ENCODE measurements at places on chromosomes 6 and 20. TPM values are rescaled to one million over a fixed set of nuclear protein-coding genes. Genes with fewer than 3 reads are reported as not detected.

The CNKSR3 gene
- total RNA-seq: 3.2 TPM

DNA sequence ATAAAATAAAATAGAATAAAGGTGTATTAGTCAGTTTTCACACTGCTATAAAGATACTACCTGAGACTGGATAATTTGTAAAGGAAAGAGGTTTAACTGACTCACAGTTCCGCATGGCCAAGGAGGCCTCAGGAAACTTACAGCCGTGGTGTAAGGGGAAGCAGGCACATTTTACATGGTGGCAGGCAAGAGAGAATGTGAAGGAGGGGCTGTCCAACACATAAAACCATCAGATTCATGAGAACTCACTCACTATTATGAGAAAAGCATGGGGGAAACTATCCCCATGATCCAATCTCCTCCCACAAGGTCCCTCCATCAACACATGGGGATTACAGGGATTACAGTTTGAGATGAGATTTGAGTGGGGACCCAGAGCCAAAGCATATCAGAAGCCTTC is 41.1 kb upstream of the BCAS1 start:
- DNase-seq: no peak

GRCh38 chr6:49342410-49342809 is 120.6 kb downstream of the MMUT start:
- no peak for DNase-seq

GRCh38 chr6:41345901-41346300 is 10.5 kb downstream of the NCR2 start:
- DNase-seq: no peak

GRCh38 chr6:7543789-7544424 is 2.4 kb downstream of the DSP start:
- peak; percentile 20 for DNase-seq

DNA sequence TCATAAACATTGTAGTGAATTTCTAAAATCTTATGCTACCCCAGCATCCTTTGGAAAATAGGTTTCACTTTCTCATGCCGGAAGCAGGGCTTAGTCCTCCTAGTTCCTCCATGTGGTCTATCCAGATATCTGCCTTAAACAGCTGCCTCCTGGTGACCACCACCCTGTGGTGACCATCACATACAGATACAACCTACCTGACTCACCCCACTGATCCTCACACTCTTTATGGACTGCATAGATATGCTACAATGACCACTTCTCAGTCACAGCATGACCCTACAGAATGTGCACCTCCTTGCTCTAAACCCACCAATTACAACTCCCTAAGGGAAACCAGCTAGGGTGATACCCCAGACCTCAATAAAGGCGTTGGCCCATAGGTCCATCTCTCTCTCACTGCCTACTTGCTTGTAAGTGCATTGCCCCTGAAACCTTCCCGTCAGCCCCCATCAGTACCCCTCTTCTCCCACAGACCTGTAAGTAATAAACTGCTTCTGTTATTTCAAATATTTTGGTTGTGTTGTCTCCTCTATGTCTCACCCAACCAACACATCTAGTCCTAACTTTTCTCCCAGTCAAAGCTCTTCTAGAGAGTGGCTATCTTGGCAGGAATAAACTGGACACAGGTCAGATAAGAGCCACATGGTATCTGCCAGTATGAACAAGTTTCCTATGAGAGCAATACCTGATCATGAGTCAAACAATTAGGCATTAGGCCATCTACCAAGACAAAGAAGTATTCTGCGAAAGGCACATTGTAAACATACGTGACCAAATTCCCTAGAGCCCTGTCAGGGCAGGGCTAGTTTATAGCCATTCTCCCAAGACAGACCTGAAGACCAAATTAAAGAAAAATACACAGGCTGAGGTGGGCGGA is 39.4 kb upstream of the PLEKHG1 start:
- peak; percentile 63 for DNase-seq

DNA sequence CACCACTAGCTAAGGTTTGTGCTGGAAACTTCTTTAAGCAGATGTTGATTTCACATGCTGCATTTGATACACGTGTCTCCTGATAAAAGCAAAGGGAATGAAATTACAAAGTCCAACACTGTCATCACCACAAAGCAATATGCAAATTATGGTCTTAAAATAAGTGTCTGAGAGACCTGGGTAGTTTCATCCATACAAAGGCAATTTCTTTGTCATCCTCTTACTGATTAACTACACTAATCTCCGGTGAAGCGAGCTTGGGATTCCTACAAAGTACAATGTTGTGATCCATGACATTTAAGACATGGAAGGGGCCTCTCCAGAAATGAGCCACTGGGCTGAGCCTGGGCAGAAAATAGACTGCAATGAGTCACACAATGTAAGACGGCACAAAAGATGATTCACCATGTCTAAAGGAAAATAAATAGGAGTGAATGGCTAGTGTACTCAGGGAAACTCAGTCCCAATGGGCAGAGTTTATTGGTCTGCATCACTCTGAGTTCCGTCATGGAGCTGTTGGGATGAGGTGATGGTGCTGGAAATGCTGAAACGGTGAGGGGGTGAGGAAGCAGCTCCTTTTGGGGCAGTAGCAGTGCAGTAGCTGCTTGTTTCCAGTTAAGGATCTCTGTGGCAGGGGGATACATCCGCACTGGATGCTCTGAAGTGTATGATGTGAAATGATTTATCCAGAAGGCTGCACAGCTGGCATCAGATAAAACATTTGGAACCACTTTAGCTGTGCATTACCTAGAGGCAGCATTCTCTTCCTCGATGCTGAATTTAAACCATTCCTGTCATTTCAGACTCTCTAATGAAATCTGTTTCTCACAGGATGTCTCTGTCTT is 103.3 kb downstream of the IBTK start:
- DNase-seq: peak; percentile 89

Data from PC-3 (cell line).